ENCODE measurements at places on chromosomes 13 and 19.

- no peak for DNase-seq
Measured at GRCh38 chr13:95707035-95707434, 30.1 kb downstream of the DNAJC3 start.

DNA sequence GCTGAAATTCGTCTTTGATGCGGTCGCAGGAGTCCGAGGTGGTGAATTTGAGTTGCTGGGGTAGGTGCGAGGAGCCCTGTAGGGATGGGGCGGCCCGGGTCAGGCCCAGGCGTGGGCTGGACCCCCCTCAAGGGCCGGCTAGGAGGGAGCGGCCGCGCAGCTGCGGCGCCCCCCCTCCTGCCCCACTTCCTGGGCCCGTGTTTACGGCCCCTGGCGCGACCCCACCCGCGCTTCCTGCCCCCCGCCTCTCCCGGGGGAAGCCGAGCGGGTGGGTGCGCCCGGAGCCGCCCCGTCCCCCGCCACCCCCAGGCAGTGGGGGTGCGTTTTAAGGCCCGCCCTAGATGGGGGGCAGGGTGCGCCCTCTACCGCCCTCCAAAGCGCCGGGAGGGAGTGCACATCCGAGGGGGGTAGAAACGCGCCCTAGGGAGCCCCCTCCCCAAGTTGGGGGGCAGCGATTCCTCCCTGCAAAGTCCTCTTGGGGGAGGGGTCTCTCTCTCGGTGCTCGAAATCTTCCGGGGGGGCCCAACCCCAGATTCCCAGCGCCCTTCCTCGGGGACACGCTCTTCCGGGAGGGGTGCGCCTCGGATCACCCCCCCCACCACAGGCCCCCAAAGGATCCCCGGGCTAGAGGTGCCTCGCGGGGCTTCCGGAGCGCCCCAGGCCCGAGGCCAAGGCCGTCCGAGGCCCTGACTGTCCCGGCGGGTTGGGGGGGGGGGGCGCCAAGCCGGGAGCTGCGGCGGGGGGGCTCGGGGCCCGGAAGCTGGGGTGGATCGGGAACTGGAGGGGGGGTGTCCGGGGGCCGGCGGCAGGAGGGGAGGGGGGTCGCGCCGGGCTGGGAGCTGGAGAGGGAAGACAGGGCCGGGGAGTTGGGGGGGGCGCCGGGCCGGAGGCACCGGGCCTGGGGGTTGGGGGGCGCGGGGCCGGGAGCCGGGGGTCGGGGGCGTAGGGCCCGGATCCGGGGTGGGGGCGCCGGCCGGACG lies 823 bp downstream of the TLE5 start:
- peak; percentile 31 for DNase-seq

- no peak for DNase-seq
Measured at GRCh38 chr13:72431981-72432682, 295.3 kb downstream of the MZT1 start.

- peak; percentile 84 for DNase-seq
Measured at GRCh38 chr19:18736415-18737336, 53.2 kb downstream of the CRTC1 start.

GRCh38 chr19:2783781-2784145 lies 690 bp upstream of the SGTA start:
- no peak for DNase-seq

GRCh38 chr13:40379794-40380578 lies 286.5 kb downstream of the FOXO1 start:
- no peak for DNase-seq

GRCh38 chr13:109654341-109655205 lies 131.8 kb downstream of the IRS2 start:
- DNase-seq, result no peak

- DNase-seq, result peak; percentile 56
Measured at GRCh38 chr19:52527956-52528351, 486 bp downstream of the ZNF808 start.

DNA sequence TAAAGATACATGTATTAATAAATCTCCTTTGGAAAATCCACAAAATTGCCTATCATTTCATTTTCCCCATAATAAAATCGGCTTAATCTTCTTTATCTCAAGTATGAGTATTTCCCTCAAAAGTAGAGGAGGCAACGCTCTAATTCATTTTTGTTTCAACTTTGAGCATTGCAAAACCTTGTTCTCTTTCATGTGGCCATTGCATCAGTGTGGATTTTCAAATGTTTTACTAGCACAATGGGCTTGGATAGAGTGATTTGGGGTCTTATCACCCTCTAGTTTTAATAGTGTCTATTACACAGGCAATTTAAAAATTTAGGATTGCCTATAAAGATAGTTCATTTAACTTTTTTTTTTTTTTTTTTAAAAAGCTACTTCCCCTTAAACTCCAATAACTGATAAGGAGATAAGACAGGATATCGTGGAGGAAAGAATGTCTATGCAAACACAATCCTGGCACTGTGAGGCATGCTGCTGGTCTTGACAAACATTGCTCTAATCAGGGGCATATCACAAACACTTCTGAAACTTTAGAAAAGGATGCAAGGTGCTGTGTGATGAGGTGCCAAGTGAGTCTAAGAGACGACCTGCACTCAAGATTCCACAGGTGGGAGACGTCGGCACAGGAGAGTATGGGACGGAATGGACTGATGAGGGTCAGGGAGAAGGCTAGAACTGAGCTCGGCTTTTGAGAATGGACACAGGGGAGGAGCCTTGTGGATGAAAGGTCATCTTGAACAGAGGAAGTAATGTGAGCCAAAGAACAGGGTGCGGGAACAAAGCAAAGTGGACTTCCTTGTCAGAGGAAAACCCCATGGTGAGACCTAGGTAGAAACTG lies 199.7 kb downstream of the IRS2 start:
- peak; percentile 18 for DNase-seq
